ENCODE measurements at places on chromosomes 7 and 10. TPM values are rescaled to one million over a fixed set of nuclear protein-coding genes. Genes with fewer than 3 reads are reported as not detected.

GRCh38 chr10:131871673-131872005 lies 29.2 kb upstream of the PPP2R2D start:
- DNase-seq: peak; percentile 84
- H3K27me3 ChIP-seq: peaks cover 8% of the 10 kb centered on the region
- no peak overlapping the region for H3K27ac ChIP-seq
- no peak overlapping the region for H3K4me3 ChIP-seq
- no peaks in the 10 kb centered on the region for H3K36me3 ChIP-seq
- H3K4me1 ChIP-seq: peaks cover 4% of the 10 kb centered on the region

- H3K4me1 ChIP-seq: peaks cover 10% of the 10 kb centered on the region
- DNase-seq: no peak
- no peaks in the 10 kb centered on the region for H3K27me3 ChIP-seq
- H3K27ac ChIP-seq: no peak overlapping the region
Measured at GRCh38 chr10:89363729-89364442, 14.0 kb upstream of the IFIT1B start.

DNA sequence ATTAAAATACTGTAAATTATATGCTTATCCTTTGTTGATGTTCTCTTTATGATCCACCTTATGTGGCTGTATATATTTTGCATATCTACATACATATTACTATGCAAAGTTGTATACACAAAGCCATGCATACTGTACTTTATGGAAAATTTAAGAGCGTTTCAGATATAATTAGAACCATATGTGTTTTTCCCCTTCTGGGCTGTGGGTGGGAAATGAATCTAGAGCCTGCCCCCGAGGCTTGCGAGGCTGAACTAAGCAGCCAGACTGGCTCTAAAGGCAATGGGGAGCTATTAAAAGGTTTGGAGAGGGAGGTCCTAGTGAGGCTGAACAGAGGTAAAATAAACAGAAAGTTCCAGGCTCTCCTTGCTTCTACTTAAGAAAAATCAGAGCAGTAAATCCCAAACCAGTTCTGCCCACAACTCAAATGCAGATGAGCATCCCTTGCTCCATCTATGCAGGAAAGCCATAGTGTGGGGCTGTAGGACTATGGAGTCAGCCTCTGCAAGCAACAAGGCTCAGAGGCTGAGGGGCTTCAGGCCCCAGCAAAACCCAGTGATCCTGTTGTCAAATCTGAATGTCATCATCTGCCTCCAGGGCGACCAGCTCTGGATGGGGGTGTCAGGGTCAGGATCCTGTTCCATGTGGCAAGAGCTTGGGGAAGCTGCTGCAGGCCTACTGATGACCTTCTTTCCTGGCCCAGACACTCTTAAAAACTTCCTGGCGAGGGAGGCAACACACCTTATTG lies 14.1 kb upstream of the DDIT4 start:
- H3K27ac ChIP-seq: peak overlapping the region; percentile 98
- H3K36me3 ChIP-seq: no peaks in the 10 kb centered on the region
- H3K4me1 ChIP-seq: peaks cover 73% of the 10 kb centered on the region
- H3K4me3 ChIP-seq: peak overlapping the region; percentile 6

GRCh38 chr10:82737549-82737948 lies 862.6 kb downstream of the NRG3 start:
- H3K36me3 ChIP-seq: no peaks in the 10 kb centered on the region
- no peaks in the 10 kb centered on the region for H3K27me3 ChIP-seq
- no peak overlapping the region for H3K4me3 ChIP-seq
- no peak for DNase-seq

GRCh38 chr10:89309156-89310055 lies 7.6 kb downstream of the IFIT2 start:
- no peak overlapping the region for H3K4me3 ChIP-seq
- H3K4me1 ChIP-seq: no peaks in the 10 kb centered on the region
- no peaks in the 10 kb centered on the region for H3K27me3 ChIP-seq

DNA sequence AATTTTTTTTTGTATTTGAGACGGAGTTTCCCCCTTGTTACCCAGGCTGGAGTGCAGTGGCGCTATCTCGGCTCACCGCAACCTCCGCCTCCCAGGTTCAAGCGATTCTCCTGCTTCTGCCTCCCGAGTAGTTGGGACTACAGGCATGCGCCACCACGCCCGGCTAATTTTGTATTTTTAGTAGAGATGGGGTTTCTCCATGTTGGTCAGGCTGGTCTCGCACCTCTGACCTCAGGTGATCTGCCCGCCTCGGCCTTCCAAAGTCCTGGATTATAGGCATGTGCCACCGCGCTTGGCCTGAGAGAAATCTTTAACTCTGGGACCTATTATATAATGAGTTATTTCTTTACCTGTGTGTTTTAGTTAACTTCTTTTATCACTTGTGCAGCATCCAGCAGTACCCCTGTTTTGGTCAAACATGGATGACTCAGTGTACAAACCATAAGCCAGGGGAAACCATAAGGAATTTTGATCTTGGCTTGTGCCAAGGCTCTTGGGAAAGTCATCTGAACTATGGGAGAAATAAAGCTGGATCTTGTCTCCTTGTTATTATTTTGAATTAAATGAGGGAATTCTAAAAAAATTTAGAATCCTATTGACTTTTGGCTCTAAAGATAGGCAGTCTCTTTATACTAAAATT lies 23.6 kb upstream of the ZRANB1 start:
- H3K27ac ChIP-seq: peak overlapping the region; percentile 94
- peaks cover 28% of the 10 kb centered on the region for H3K4me1 ChIP-seq

DNA sequence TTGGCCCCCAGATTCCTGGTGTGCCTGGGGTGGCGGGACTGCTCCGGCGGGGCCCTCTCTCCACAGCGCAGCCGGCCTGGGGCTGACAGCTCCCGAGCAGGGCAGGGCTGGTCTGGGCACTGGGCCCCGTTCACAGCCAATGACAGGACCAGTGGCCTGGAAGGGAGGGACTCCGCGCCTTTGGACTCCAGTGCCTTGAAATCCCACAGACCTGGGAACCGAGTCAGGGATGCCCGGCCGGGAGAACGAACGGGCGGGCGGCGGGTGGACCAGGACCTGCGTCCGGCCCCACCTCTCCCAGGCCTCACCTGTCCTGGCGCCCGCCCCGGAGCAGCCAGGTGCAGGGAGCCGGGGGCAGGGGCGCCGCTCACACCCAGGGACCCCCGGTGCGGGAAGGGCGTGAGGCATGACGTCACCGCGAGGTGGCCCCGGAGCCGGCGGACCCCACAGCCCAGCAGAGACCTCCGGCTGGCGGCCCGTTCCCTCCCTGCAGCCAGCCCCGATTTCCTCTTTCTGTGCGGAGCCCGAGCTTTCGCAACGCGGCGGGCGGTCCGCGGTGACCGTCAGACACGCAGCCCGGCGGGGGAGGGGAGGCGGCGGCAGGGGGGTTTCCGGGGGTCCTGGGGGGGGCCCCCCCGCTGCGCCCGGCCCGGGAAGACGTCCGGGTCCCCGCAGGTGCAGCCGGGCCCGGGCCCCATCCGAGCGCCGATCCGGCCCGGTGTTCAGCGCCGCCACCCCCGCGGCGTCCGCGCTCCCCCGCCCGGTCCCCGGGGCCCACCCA lies 743 bp downstream of the ADAP1 start:
- no peak overlapping the region for H3K27ac ChIP-seq
- peaks cover 3% of the 10 kb centered on the region for H3K27me3 ChIP-seq
- no peaks in the 10 kb centered on the region for H3K36me3 ChIP-seq
- peak overlapping the region; percentile 48 for H3K4me3 ChIP-seq
- peaks cover 3% of the 10 kb centered on the region for H3K4me1 ChIP-seq

DNA sequence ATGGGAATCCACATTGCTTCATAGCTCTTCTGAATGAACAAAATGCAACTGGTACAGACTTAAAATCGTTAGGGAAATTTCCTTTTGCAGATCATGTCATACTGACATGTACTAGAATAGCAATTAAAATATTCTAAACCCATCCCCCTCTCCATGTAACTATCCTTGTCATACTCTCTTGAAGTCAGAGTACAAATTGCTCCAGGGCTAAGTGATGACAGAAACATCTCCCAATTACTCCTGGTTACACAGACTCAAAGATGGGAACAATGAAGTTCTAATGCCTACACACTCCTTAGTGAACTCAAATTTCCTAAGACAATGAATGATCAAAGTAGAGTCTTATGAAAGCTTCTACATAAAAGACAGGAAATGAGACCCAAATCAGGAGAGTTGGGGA lies 87.2 kb downstream of the PDE1C start:
- H3K4me1 ChIP-seq: peaks cover 51% of the 10 kb centered on the region
- DNase-seq: no peak
- no peaks in the 10 kb centered on the region for H3K27me3 ChIP-seq
- no peak overlapping the region for H3K27ac ChIP-seq

DNA sequence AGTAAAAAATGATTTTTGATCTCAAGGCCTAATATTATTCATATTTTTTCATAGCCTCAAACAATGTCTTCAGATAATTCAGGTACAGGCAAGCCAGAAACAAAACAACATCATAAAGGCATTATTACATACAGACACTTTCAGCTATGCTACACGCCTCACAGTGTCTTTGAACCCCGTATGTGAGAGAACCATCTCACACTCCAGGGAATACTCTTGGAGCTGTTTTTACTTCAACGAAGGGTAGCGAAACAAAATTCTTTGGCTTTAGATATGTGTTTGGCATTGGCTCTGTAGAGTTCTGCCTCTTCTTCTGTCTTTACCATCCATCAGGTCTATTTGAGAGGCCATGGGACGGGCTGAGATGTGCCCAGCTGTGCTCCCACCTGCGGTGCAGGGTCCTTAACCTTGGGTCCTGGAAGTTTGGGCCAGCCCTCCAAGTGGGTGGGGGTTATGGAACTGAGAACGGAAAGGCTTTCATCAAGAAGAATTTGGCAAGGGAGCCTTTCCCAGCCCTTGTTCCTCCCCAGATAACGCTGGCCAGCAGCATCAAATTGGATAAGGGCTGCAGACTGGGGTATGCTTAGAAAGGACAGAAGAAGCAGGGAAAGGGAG lies 276.9 kb downstream of the TCF7L2 start:
- no peak overlapping the region for H3K27ac ChIP-seq
- H3K4me3 ChIP-seq: no peak overlapping the region
- H3K36me3 ChIP-seq: no peaks in the 10 kb centered on the region
- no peaks in the 10 kb centered on the region for H3K27me3 ChIP-seq
- peaks cover 19% of the 10 kb centered on the region for H3K4me1 ChIP-seq
- DNase-seq: no peak

GRCh38 chr10:107163076-107163855 lies 1.2 kb downstream of the SORCS1 start:
- no peaks in the 10 kb centered on the region for H3K36me3 ChIP-seq
- DNase-seq: no peak
- H3K4me3 ChIP-seq: no peak overlapping the region
- H3K4me1 ChIP-seq: peaks cover 2% of the 10 kb centered on the region

DNA sequence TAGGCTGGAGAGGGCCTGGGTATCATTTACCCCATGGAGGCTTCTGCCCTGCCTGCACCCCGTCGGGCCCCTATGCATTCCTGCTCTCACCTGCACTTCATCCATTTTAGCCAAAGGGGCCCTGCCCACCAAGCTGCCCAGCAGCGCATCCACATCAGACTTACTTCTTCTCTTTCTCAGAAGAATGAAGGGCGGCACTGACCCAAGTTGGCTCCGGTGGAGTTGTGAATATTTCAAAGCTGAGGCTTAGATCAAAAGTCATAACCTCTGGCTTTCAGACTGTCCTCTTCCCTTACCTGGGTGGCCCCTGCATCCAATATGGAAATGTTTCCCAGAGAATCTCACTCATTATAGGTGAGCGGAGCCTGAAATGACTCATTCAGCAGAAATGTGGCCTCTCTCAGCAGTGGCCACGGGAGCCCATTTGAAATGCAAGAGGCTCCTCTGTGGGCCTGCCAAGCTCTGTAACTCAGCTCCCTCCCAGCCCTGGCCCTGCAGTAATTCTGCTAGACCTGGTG lies 117.6 kb upstream of the TCF7L2 start:
- no peaks in the 10 kb centered on the region for H3K36me3 ChIP-seq
- H3K27me3 ChIP-seq: no peaks in the 10 kb centered on the region
- no peak for DNase-seq
- H3K4me3 ChIP-seq: no peak overlapping the region

DNA sequence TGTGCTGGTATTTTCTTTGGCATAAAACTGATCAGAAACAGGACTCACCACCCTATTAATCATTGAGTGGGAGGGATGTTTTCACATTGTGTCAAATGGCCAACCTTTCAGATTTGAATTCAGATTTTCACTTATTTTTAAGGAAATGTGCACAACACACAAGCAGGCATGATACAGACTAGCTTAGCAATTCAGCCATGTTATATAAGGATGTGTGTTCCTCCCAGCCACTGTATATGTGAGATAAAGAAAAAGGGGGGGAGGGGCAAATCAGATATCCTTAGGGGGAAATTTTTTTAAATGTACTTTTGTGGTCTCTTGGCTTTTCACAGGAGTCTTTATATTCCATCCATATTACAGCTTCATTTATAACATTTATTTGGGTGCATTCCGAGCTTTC lies 3.1 kb downstream of the GAD2 start:
- peaks cover 13% of the 10 kb centered on the region for H3K4me1 ChIP-seq
- peaks cover 42% of the 10 kb centered on the region for H3K27me3 ChIP-seq
- no peaks in the 10 kb centered on the region for H3K36me3 ChIP-seq
- DNase-seq: no peak

- no peak overlapping the region for H3K4me3 ChIP-seq
- H3K27ac ChIP-seq: no peak overlapping the region
- no peaks in the 10 kb centered on the region for H3K4me1 ChIP-seq
- DNase-seq: no peak
Measured at GRCh38 chr7:87111877-87112276, 40.4 kb upstream of the DMTF1 start.

DNA sequence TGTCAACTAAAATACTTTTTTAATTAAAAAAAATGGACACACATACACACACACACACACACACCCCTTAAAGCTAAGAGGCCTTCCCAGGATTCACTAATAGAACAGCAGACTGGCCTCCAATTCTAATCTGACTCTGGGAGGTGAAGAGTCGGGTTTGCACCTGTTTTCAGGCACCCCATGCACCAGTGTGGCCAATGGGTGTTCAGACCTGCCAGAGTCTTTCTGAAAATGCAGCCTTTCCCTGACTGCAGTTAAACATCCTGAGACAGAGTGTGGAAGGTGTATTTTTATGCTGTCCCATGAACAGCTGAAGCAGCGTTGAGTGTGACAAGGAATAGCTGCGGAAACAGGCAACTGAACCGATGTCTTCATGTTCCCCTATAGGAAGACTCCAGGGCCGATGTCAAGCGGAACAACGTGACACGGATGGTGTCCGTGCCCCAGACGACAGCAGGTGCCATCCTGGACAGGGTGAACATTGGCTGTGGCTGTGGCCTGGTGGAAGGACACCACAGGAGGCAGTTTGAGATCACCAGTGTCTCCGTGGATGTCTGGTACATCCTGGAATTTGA lies 74.6 kb upstream of the LYZL2 start:
- peaks cover under 1% of the 10 kb centered on the region for H3K27me3 ChIP-seq
- peak; percentile 46 for DNase-seq
- no peak overlapping the region for H3K27ac ChIP-seq

GRCh38 chr10:96609510-96609909 lies 22.7 kb upstream of the TM9SF3 start:
- peaks cover 3% of the 10 kb centered on the region for H3K27me3 ChIP-seq
- H3K4me3 ChIP-seq: no peak overlapping the region
- no peaks in the 10 kb centered on the region for H3K36me3 ChIP-seq
- no peak for DNase-seq
- no peaks in the 10 kb centered on the region for H3K4me1 ChIP-seq
- H3K27ac ChIP-seq: no peak overlapping the region

Gene ARMC3
- not detected for total RNA-seq

Gene OGDH
- total RNA-seq: 69.3 TPM

Gene ST8SIA6
- not detected for total RNA-seq

Gene BUD23
- 56.7 TPM for total RNA-seq

Gene RHBDD2
- total RNA-seq: 50.7 TPM

Gene IFIT1B
- not detected for total RNA-seq

Gene RBP3
- not detected for total RNA-seq
